ENCODE measurements at places on chromosomes 11 and 22.
A peak's percentile ranks its signal among the peaks of the same experiment; 100 is the strongest.

GRCh38 chr22:29813563-29813962 lies 24.5 kb downstream of the ASCC2 start:
- peak; percentile 37 for DNase-seq

DNA sequence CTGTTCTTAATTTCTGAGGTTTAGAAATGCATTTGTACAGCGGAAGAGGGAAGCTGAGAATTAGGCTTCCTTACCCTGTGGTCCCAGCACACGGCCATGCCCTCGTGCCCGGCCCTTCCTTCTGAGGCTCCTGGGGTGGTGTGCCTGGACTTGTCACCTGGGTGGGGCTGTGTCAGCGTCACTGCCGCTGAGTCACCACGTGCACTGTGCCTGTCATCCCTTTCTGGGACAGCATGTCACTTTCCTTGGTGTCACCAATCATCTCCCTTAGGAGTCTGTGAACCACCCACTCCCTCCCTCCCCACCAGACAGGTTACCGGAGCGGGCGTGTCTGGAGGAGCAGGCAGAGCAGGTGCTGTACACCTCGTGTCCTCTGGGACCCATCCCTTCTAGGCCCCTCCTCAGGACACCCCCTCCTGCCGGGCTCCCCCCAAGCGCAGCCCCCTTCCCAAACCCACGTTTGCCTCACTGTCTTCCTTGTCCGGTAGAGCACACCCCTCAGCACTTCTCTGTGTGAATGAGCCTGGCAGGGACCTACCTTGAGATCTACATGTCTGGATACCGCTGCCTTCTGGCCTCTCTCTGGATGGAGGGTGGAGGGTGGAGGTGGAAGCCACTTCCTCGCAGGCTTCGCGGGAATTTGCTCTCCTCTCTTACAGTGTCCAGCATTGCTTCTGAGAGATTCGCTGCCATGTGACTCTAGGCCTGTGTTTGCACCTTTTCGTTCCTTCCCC lies 367.6 kb downstream of the TBC1D22A start:
- DNase-seq: no peak

GRCh38 chr11:95690100-95690499 lies 99.5 kb downstream of the FAM76B start:
- DNase-seq: no peak

DNA sequence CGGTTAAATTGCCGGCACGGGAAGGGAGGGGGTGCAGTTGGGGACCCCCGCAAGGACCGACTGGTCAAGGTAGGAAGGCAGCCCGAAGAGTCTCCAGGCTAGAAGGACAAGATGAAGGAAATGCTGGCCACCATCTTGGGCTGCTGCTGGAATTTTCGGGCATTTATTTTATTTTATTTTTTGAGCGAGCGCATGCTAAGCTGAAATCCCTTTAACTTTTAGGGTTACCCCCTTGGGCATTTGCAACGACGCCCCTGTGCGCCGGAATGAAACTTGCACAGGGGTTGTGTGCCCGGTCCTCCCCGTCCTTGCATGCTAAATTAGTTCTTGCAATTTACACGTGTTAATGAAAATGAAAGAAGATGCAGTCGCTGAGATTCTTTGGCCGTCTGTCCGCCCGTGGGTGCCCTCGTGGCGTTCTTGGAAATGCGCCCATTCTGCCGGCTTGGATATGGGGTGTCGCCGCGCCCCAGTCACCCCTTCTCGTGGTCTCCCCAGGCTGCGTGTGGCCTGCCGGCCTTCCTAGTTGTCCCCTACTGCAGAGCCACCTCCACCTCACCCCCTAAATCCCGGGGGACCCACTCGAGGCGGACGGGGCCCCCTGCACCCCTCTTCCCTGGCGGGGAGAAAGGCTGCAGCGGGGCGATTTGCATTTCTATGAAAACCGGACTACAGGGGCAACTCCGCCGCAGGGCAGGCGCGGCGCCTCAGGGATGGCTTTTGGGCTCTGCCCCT lies 529 bp upstream of the CCND1 start:
- peak; percentile 58 for DNase-seq

DNA sequence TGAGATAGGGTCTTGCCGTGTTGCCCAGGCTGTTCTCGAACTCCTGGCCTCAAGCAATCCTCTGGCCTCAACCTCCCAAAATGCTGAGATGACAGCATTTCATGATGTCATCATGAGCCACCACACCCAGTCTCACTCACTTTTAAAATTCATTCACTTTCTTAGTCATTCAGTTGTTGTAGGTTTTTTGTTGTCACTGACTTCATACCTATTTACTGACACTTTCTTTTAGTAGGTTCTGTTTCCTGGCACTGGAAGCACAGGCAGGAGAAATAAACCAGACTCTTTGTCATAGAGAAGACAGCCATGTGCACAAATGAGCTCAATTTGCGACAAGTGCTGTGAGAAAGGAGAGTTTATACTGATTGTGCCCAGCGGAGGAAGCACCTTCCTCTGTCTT lies 10.5 kb downstream of the ART5 start:
- no peak for DNase-seq

Data from LHCN-M2 (cell line).